ENCODE measurements at places on chromosomes 1 and 21. TPM values are rescaled to one million over a fixed set of nuclear protein-coding genes. Genes with fewer than 3 reads are reported as not detected.

The NLRP3 gene
- polyA plus RNA-seq = 27.9 TPM

DNA sequence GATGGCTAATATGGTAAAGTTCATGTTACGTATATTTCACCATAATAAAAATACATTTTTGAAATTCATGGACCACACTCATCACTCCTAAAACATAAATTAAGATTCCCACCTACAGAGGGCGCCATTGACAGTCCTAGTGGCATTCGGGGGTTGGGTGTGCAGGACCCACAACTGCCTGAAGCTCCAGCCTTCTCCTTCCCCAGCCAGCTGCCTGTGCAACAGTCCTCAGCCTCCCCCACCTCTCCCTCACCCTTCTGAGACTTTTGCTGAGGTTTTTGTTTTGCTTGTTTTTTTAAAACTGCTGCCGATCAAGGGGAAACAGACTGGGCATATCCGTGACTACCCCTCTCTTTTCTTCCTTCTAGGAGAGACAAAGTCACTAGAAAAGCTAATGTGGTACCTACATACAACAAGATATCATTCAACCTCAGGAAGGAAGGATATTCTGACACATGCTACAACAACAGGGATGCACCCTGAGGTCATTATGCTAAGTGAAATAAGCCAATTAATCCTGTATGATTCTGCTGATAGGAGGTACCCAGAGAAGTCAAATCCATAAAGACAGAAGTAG lies 9.2 kb upstream of the EVA1C start:
- DNase-seq = peak; percentile 79

The DESI2 gene
- 20.1 TPM for polyA plus RNA-seq

The ARHGAP30 gene
- 18.1 TPM for polyA plus RNA-seq

GRCh38 chr1:1755426-1755825 lies 22.8 kb downstream of the NADK start:
- no peak for DNase-seq

- no peak for DNase-seq
Measured at GRCh38 chr1:101960142-101960541, 36.6 kb downstream of the OLFM3 start.

The TCEA3 gene
- 37.5 TPM for polyA plus RNA-seq

The NUP210L gene
- 0.08 TPM for polyA plus RNA-seq

Measured in lung (tissue), 17 donors.